ENCODE measurements at places on chromosomes 13 and 19. TPM values are rescaled to one million over a fixed set of nuclear protein-coding genes. Genes with fewer than 3 reads are reported as not detected.

C19orf38 gene
- total RNA-seq, result 0.25 TPM

BRCA2 gene
- total RNA-seq, result 9.1 TPM

DPF1 gene
- 3.4 TPM for total RNA-seq

WTIP gene
- 1.2 TPM for total RNA-seq

All from motor neuron (in vitro differentiated cells).